ENCODE measurements at places on chromosomes 6 and 20.

GRCh38 chr6:106083618-106084017 lies 2.5 kb upstream of the PRDM1 start:
- no peak for DNase-seq

DNA sequence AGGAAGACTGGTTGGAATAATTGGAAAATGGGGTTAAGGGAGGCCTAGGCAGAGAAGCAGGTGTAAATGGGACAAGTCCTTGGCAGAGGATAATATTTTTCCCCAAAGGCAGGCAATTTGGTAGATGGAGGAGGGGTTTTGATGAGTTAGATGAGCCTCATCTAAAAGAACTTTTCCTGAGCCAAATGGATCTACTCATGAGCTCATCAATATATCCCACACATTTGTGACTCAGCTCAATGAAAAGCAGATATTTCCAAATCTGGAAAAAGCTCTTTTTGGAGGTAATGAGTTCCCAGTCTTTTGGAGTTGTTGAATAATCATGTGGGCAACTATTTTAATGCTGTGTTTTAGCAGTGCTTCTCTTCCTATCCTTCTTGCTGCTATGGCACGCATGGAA lies 685.5 kb upstream of the CITED2 start:
- no peak for DNase-seq

DNA sequence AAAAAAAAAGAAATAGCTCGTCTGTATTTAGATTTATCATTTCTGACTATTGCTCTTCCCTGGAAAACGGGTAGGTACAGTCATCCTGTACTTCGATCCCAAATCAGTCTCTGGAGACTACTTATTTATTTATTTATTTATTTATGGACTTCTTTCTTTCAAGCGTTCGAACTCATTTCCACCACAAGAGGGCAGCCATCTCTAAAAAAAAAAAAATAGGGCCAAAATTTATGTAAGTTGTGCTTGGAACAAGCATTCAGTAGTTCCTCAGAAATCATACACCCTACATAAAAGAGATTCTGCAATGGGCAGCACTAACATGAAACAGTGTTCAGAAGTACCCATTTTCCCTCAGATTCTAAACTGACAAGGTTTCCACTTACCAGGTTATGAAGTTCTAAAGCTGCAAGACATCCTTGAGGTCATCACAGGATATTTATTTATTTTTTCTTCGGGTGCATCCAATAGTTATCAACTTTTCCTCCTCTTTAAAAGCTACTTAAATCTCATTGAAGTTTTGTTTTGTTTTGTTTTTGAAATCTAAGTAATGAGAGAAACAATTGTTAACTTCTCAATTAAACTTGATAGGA lies 1.9 kb upstream of the BMP2 start:
- DNase-seq, result peak; percentile 56

DNA sequence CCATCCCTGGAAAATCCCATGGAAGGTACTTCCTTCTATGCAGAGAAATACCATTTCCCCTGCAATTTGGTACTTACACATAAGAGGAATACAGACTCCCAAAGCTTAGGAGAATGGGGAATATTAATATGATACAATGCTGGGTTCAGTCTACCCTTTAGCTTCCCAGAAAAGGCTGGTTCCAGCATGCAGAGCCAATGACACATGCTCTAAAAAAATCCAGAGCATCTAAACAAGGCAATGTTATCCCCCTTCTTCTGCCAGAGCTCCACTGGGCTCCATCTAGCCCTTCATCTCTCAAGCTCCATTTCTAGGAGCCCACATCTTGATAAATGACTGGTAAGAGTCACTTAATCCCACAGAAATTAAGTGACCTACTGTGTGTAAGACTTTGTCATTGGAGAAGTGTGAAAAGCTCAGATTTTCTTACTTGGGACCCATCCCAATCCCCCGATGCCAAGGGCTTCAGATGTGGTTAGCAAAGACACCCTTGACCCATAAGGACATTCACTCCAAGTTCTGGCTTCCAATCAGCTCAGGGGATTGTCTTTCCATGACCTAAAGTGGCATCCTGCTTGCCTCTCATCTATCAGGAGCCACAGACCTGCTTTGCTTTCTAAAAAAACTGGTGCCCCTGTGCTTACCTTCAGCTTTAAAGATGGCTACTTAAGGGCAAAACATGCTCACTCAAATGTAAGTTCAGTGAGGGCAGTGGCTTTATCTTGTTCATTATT lies 137.5 kb downstream of the UNC5CL start:
- no peak for DNase-seq

DNA sequence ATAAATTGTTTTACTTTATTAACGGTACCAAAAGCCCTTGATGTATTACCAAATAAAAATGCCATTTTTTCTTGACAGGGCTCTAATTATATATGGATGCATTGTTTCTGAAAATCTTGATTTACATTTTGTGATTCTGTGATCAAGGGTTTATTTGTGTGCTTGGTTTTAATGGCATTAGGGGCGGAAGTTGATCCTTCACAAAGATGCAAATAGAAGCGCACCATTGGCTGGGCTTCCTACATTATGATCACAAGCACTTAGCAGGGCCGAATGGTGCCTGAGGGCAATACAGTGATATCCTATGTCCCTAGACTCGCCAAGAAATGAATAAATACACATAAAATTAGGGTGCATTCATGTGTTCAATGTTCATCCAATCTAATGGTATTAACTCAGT lies 172.9 kb upstream of the UST start:
- DNase-seq, result no peak

- DNase-seq, result no peak
Observed at GRCh38 chr20:15603506-15603905, 969.7 kb downstream of the KIF16B start.

- no peak for DNase-seq
Observed at GRCh38 chr20:10761786-10762185, 88.0 kb upstream of the JAG1 start.

GRCh38 chr6:79257381-79258205 lies 23.1 kb upstream of the HMGN3 start:
- no peak for DNase-seq

GRCh38 chr20:44523746-44524145 lies 1.9 kb upstream of the SERINC3 start:
- DNase-seq, result no peak

- DNase-seq, result no peak
Observed at GRCh38 chr20:58749979-58750378, 57.4 kb downstream of the NPEPL1 start.

DNA sequence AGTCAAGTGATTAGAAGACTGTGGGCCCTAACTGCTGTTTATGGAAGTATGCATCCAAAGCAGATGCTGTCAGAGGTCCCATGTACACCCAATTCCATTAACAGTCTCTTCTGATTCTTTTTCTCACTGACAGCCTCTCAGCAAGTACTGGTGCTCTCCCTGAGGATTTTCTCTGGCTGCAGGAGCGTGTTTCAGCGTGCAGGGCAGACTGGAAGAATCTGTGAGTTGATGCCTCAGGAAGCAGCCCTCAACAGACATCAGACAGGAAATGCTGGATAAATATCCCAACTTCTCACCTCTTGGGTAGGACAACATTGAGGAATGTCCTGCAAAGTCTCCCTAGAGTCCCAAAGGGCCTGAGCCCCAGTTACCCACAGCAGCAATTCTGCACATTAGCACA lies 40.8 kb downstream of the ANKEF1 start:
- no peak for DNase-seq

DNA sequence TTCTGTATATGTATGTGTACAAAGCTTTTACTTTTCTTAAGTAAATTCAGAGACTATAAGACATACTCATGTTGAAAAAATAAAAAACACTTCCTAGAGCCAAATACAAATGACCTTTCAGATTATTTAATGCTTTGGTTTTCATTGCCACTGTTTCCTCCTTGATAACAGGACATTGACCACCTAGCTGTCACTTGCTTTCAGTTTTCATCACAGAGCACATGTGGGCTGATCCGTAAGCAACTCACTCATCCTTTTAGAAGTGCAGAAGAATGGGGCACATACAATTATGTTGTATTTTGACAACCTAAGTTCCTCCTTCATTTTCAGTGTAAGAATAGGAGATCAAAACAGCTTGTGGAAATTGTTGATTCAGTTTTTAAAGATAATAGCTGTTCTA lies 6.2 kb downstream of the ZBTB2 start:
- no peak for DNase-seq

Measured in epithelial cell of proximal tubule (primary cell).